NCI-H446 (cell line): ENCODE measurements at places on chromosomes 2 and 18.

GRCh38 chr2:10303694-10304378 is 1.1 kb downstream of the HPCAL1 start:
- DNase-seq: no peak

GRCh38 chr2:127024769-127025358 is 82.1 kb downstream of the BIN1 start:
- no peak for DNase-seq

DNA sequence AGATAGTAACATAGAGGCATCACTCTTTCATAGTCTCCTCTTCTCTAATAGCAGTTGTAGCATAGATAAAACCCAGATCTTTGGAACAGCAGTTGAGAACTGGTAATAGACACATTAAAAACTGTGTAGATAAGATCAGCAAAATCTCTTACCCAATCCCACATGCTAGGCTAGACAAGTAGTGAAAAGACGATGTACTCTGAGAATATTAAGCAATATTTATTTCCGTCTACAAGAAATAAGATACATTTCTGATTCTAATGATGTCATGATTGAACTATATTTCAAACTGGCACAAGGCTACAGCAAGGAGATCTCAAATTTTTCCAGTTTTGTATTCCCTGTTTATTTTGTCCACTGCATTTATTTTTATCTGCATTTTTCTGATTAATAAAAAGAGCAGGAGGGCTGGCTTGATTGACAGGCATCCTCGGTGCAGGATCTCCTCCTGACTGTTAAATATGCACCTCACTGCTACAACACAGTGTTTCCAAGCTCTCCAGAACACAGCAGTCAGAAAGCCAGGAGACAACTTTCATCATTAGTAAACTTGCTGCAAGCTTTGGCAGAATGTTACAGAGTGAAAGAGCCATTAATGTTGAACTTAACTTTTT is 73.3 kb upstream of the ATIC start:
- DNase-seq: no peak

GRCh38 chr2:229287823-229288222 is 16.7 kb upstream of the PID1 start:
- DNase-seq: no peak

DNA sequence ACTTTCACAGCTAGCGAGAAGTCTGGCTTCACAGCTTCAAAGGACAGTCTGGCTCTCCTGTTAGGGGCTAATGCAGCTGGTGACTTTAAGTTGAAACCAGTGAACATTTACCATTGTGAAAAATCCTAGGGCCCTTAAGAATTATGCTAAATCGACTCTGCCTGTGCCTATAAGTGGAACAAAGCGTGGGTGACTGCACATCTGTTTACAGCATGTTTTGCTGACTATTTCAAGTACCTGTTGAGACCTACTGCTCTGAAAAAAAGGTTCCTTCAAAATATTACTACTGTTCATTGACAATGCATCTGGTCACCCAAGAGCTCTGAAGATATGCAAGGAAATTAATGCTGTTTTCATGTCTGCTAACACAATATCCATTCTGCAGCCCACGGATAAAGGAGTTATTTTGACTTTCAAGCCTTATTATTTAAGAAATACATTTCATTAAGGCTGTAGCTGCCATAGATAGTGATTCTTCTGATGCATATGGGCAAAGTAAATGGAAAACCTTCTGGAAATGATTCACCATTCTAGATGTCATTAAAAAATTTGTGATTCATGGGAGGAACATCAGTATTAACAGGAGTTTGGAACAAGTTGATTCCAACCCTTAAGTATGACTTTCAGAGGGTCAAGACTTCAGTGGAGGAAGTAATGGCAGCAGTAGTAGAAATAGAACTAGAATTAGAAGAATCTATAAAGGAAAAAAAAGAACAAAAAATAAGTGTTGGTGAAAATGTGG is 48.9 kb downstream of the POLR1A start:
- DNase-seq: no peak

DNA sequence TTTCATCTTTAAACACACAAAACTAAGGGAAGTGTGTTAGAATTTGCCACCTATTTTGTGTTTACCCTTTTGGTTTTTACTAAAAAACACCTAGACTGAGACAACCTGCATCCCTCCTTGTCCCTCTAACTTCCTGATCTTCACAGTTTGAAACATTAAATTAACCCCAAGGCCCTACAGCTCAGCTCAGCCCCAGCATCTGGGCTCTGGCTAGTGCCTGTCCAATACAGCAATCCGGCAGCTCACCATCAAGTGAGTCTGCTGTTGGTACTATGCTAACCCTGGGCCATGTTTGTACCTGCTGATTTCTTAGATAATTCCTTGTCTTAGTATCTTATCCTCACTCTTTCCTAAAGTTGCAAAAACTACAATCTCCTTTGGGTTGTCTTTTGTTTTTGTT is 162.4 kb downstream of the DSEL start:
- no peak for DNase-seq

DNA sequence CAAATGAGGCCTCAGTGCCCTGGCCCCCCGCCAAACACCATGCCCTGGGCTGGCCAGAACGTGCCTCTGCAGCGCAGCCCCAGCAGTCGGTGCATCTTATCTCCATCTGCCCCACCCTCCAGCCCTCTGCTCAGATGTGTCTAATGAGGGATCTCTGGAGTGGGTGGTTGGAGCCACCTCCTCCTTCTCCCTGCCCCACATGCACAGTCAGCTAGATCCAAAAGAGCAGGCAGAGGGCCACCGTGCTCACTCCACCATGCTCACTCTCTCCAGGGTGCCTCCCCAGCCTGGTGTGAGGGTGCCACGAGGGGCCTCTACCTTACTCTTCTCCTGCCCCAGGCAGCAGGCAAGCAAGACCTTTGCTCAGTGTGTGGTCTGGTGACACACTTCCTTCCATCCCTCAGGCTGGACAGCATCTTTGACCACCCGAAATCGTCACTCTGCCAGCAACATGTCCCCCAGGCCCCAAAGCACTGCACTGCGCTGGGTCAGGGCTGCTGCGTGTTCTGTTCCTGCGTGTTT is 266.1 kb upstream of the HDAC4 start:
- no peak for DNase-seq

DNA sequence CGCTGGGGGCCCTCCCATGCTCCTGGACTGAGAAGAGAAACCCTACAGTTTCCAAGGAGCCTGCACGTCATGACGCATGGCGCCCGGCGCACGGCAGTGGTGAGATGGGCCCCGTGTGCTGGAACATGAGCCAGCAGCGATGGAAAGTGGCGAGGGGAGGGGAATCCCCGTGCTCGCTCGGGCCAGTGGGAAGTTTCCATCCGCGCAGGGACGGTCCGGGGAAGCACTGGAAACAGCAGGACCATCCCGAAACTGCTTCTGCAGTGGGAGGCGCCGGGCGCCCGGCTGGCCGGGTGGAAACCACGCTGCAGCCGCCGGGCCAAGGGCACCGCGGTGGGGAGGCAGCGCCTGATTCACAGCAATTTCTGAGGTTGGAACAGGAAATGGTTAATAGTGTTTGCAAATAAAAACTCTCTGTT is 4.9 kb upstream of the PDCD1 start:
- no peak for DNase-seq

- no peak for DNase-seq
These were observed 9.3 kb downstream of the MEX3C start for GRCh38 chr18:51188024-51188701.

GRCh38 chr18:59469463-59470180 is 110.6 kb upstream of the LMAN1 start:
- no peak for DNase-seq

DNA sequence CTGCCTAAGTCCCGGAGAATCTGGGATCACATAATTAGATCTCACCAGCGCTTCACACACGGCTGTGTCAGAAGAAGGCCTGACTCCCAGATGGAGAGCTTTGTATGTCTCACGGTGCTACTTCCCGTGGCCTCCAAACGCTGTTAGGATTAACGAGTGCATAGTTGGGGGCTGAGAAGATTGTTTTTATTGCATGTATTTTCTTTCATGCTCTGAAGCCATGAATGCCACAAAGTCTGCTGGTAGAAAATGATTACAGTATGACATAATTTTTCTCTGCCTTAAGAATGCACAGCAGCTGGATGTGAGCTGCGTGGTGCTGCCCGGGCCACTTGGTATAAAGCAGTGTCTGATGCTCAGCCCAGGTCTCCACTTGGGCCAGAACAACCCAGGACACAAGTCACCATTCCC is 166.5 kb downstream of the SEPTIN10 start:
- DNase-seq: peak; percentile 11

GRCh38 chr2:33681364-33681757 is 82.3 kb upstream of the FAM98A start:
- DNase-seq: no peak

DNA sequence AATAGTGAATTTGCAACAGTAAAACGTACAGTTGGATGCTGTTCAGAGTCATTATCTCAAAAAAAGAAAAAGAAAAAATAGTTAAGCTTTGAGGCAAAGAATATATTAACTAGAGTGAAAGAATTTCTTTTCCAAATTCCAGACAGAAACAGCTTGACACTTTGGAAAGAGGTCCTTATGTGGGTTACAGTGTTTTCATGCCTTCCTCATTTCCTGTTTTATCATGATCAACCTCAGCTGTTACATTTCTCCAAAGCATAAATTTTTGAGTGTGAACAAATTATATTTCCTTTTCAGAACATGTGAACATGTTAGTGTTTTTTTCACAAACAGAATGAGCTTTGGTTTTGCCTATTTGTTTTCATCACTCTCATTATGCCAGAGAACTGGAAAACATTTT is 13.6 kb downstream of the FRZB start:
- no peak for DNase-seq

DNA sequence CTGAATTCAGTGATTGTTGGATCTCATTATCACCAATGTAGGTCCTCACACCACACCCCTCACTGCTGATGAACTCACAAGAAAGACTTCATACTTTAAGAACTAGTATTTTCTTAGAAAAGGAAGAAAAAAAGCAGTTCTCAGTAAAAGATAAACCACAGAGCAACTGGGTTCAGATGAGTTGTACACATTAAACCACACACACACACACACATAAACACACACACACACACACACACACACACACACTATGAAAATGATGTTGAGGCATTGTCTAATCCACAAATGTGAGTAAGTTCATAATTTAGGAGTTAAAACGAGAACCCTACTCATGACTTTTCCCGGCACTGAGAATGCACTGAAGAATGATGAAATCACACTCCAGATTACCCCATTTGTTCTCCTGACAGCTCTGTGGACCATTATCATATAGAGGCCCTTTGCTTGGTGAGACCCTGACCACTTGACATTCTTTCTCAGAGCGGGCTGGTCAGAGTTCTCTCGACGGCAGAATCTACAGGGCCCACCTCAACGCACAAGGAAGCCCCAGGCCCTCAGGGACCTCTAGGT is 106.2 kb downstream of the BCL2 start:
- no peak for DNase-seq

DNA sequence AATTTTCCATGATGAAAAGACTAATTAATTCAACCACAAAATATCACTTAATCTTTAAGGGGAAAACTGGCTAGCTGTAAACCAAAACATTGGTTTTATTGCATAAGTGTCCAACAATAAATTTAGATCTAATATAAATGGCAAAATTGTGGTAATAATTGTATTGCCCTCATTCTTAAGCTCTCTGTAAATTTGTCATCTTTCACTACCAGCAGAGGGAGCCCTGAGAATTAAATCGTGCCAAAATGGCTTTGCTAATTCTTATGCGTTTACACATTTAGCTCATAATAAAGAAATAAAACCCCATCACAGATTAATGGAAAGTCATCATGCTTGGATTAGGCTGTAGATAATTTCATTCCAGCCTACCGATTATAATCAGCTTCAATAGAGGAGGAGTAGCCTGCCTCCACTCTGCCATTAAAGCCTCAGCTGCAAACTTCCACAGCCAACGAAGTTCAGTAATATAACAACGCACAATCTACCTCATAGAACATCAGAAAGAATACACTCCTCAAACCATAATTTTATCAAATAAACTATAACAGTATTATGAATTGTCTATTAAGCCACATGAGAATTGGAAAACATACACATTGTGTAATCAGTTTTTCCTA is 70.0 kb upstream of the ATP5MC3 start:
- peak; percentile 30 for DNase-seq

- DNase-seq: no peak
These were observed 273.7 kb downstream of the SLC4A3 start for GRCh38 chr2:219901155-219901554.

GRCh38 chr2:237626813-237627440 is 460 bp upstream of the LRRFIP1 start:
- DNase-seq: no peak

GRCh38 chr2:71154798-71155197 is 24.4 kb downstream of the MPHOSPH10 start:
- no peak for DNase-seq

GRCh38 chr2:160658851-160659250 is 165.2 kb upstream of the RBMS1 start:
- DNase-seq: no peak

DNA sequence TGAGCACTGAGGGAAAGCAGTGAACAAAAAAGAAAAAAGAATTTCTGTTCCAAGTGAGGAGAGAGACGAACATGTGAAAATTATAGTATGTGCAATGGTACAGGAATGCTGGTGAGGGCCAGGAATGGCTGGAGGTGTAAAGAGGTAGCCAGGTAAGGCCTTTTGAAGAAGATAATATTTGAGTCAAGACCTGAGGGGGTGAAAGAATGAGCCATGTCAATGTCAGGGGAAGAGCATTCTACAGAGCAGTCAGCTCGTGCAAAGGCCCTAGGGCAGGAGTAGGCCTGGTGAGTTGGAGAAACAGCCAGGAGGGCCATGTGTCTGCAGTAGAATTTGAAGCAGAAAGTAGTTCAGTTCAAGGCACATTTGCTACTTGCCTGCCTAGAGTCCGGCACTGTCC is 12.4 kb upstream of the RPL31 start:
- DNase-seq: no peak

DNA sequence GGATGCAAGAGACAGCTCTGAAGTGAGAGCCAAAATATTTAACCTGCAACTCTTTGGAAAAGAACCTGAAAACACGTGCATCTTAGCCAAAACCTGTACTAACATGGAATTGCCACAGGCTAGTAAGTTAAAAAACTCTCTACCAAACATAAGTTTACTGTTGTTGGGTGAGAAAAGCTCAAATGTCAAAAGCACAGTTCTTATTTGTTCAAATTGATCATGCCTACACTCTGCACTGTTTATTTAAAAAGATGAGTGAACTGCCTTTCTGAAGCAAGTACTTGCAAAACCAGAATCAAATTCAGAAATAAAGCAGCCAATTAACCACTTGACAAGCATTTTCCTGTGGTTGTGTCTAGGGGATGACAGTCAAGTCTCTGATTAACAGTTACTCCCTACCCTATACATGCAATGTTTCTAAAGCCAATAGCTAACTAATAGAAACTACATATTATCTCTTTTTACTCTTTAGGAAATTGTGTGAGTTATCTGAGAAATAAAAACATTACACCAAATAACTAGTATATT is 5.6 kb downstream of the IKZF2 start:
- DNase-seq: no peak

- DNase-seq: no peak
These were observed 4.0 kb downstream of the FLACC1 start for GRCh38 chr2:201353116-201353515.

- no peak for DNase-seq
These were observed 14.9 kb upstream of the ITM2C start for GRCh38 chr2:230849633-230850357.

- DNase-seq: no peak
These were observed 58.8 kb upstream of the OTOS start for GRCh38 chr2:240199133-240199870.

- DNase-seq: no peak
These were observed 1045.7 kb upstream of the CELF4 start for GRCh38 chr18:38611036-38611964.

GRCh38 chr2:225326969-225327368 is 72.5 kb upstream of the NYAP2 start:
- no peak for DNase-seq
